ENCODE measurements at places on chromosomes 7 and 10.

GRCh38 chr10:59873896-59874295, 32.5 kb downstream of the CCDC6 start:
- DNase-seq: no peak

DNA sequence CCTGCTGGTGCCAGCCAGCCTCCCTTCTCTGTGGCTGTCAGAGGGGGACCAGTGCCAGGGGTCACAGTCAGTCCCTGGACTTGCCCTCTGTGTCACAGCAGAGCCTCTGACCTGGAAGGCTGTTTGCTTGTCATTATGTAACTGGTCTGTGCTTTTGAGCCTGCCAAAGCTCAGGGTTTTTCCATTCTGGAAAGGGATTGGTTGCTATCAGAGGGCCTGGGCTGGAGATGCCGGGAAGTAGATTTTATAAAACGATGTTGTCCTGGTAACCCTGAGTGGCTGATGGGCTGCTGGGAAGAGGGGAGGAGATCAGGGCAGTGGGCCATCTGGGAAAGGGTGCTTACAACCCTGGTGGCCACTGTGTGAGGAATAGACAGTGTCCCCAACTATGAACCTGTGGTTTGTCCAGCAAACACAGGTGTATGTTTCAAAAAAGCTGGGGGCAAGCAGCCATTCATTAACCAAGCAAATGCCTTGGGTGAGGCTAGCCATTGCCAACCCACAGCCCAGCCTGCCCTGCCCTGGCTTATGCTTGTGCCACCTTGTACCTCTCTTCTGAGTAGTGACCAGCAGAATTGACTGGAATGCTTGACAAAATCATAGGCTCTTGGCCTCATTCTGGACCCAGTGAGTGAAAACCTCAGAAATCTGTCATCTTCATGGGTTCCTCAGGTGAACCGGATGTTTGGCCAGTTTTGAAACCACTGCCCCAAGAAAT, 21.6 kb downstream of the SFTPD start:
- no peak for DNase-seq

GRCh38 chr10:104081998-104082397, 3.7 kb downstream of the COL17A1 start:
- peak; percentile 21 for DNase-seq

DNA sequence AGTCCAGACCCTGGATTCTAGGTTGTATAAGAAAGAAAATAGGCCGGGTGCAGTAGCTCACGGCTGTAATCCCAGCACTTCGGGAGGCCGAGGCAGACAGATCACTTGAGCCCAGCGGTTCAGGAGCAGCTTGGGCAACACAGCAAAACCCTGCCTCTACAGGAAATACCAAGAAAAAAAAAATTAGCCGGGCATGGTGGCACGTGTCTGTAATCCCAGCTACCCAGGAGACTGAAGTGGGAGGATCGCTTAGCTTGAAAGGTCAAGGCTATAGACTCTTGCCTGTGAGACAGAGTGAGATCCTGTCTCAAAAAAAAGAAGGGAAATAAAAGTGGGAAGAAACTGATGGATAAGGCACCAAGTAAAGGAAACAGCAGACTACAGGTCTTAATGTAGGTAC, 287.9 kb upstream of the KLF14 start:
- no peak for DNase-seq

GRCh38 chr10:31593124-31593523, 274.1 kb downstream of the ZEB1 start:
- no peak for DNase-seq

DNA sequence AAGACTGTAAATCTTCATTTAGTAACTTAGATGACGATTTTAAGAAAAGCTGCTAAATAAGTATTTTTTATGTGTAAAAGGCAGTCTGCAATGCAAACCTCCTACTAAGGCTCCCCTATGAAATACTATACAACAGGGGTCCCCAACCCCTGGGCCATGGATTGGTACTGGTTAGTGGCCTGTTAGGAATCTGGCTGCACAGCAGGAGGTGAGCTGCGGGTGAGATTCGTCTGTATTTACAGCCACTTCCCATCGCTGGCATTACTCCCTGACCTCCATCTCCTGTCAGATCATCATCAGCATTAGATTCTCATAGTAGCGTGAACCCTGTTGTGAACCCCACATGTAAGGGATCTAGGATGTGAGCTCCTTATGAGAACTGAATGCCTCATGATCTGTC, 580.4 kb downstream of the MAGI2 start:
- no peak for DNase-seq

DNA sequence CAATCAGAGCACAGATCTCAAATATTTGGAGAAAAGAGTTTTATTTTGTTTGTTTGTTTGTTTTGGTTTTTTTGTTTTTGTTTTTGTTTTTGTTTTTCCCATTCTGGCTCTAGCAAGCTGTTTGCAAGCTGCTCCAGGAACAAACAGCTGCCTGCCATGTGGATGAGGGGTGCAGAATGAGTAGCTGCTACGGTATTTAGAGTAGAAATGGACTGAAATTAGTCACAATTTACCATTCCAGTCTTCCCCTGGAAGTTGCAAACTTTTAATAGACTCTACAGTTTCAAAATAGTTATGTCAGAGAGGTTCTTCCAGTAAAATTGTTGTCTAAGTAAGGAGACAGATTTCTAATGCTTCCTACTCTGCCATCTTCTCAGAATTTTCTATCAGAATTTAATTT, 27.1 kb upstream of the TAS2R16 start:
- no peak for DNase-seq

DNA sequence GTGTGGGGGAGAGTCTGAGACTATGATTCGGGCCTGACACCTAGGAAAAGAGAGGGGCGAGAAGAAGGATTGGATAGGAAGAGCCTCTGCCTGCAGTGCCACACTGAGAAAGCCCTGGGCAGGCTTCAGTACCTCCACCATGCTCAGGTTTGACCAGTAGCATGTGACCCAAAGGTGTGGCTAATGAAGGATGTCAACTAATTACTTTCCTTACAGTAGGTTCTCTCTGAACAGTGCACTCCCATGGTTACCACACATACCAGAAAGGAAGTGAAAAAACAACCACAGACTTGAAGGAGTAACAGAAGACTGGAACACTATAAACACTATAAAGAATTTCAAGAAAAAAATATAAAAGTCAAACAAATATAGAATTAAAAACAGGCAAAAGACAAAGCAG, 46.2 kb downstream of the SEM1 start:
- no peak for DNase-seq

DNA sequence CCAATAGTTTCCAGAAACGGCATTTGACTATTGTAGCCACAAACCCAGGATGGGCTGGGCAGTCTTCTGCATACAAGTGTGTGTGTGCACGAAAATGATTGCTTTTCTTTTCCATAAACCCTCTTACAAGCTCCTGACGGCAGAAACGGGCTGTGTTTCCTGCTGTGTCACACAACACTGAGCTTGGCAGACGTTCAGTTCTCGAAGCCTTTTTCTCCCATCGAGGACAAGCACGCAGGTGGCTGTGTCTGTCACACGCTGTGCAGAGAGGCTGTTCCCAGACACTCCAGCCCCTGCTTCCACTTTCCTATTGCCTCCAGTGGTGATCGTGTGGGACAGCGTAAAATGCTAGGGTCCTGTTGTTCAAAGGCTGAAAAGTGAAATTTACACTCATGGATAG, 32.1 kb downstream of the RBAK start:
- peak; percentile 42 for DNase-seq

DNA sequence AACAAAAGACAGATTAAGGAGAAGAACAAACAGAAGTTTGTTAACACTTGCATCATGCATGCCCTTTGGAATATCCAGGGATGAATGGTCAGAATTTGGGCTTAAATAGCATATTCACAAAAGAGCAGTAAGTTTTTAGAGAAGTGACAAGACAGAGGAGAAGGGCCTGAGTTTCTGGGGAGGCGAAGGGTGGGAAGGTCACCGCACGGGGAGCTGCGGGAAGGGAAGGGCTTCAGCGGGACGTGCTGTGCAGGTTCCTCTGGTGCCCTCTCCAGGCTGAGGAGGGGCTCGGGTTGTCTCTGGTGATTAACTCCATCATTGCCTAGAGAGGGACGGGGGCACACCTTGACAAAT, 10.4 kb upstream of the ZNF22 start:
- no peak for DNase-seq

DNA sequence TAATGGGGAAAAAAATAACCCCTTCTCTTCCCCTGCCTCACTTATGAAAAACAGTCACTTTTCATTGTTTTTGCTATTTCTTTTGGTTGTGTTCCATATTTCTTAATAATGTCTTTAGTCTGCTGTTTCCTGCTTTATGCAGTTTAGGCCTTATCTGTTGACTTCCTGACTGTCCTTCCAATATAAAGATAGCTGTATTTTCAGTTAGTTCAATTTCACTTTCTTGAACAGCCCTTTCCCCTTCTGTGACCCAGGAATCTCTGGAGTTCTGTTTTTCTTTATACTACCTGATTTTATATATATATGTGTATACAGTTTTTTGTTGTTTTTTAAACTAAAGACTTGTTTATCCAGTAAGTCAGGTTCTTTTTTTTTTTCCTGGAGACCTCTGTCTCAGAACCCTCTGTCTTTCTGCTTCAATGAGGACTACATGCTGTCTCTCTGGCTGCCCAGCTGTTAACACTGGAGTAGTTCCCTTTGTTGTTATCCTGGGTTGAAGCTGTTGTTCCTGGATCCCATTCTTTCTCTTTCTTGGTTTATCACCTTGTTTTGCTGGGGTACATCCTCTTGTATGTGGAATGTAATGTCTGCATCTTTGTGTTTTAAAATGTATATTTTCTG, 87.2 kb downstream of the GSDME start:
- no peak for DNase-seq

GRCh38 chr10:124470544-124471434, 9.2 kb downstream of the LHPP start:
- peak; percentile 18 for DNase-seq

GRCh38 chr7:73602721-73603651, 21.3 kb downstream of the MLXIPL start:
- DNase-seq: peak; percentile 36

GRCh38 chr7:93245525-93246432, 13.6 kb downstream of the VPS50 start:
- DNase-seq: peak; percentile 38

DNA sequence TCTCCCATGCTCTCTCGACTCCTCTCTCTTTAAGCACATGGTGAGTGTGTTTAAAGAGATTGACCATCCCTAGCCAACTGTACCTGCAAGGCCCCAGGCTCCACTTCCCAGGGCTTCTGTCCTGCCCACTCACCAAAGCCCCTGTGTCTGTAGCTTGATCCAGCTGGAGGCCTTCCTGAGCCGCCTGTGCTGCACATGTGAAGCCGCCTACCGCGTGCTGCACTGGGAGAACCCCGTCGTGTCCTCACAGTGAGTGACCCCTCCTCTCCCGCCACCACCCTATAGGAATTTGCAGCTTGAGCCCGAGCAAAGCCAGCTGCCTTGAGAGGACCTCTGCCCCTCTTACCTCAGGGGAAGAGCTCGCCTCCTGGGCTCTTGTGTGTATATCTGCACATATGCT, 11.2 kb downstream of the ZFYVE27 start:
- DNase-seq: no peak

GRCh38 chr7:44748948-44749731, 493 bp downstream of the ZMIZ2 start:
- no peak for DNase-seq

GRCh38 chr7:10731253-10731773, 242.4 kb upstream of the PHF14 start:
- DNase-seq: no peak

DNA sequence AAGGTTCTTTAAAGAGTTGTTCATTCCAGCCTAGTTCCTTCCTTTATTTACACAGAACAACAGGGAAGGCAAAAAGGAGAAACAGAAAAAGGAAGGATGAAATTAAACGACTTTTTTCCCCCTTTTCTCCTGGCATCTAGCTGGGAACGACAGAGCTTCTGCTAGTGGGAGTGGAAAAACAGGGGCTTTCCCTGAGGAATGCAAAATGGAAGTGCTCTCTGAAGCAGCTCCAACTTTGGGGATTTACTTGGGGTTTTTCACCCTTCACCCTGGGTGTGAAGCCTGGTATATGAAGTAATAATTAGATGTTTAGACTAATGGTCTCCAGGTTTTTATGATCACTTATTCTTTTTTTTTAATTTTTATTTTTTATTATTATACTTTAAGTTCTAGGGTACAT, 4.2 kb downstream of the PMPCB start:
- no peak for DNase-seq

DNA sequence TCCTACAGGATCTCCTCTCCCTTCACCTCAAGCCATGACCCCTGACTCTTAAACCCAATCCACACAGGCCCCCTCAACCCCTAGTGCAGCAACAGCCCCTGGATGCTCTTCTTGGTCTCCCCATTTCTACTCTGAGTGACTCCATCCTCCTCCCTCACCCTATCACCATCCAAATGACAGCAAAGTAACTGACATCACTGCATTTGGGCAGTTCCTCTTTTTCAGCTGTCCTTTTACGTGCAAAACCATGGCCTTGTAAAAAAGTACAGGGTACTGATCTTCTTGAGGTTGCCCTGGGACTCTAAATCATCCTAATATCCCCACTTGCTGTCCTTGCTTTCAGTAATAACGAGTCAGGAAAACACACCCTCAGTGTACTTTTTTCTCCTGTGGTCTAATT, 454.9 kb downstream of the ADRA2A start:
- DNase-seq: no peak

DNA sequence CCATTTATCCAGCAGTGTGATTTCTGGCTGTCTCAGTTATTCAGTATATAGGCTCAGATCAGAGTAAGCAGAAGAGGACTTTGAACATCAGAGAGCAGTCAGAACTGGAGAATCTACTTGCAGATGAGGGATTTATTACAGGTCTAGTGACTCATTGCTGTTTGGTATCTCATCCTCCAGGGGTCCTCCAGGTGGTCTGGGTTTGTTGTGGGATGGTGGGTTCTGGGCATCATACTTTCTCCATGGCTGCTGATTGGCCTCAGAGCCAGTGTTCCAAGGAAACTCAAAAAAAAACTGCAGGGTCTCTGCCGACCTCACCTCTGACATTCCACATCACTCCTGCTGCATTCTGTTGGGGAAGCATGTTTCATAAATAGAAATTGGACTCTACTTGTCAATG, 214.8 kb downstream of the CNTNAP2 start:
- no peak for DNase-seq

DNA sequence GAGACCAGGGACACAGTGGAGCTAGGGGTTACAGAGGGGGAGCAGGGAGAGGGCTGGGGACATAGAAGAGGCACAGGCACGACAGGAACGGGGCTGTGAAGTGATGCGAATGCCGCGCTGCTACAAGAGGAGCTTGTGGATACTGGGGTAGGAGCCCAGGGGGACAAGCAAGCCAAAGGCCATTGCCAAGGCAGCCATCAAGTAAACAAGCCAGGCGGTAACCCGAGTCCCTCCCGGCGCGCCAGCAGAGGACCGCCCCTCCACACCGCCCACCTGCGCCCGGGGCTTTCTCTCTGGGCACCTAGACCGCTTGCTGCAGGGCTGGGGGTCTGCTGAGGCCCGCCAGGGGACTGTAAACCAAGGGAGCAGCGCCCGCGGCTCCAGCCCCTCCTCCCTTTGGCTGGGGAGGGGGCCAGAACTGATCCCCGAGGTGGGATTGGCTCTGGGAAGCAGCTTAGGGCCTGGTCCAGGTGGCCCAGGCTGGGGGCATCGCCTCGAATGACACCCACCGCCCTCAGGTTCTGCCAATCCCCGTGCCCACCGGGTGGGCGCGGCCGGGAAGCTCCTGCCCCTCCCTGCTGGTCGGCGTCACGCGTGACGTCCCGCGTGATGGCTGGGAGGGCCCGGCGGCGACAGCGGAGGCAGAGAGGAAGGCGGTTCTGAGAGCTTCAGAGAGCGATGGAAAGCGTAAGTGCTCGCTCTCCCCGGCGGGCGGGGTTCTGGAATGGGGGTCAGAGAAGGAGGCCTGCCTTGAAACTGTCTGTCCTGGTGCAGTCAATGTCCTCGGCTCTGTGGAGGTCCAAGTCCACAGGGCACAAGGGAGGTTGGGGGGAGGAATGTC, 982 bp downstream of the SFXN3 start:
- peak; percentile 77 for DNase-seq

GRCh38 chr7:100122067-100122466, 2.6 kb downstream of the CNPY4 start:
- DNase-seq: no peak

- peak; percentile 83 for DNase-seq
These were observed 73.2 kb upstream of the CCAR1 start for GRCh38 chr10:68647672-68648341.
